ENCODE measurements at places on chromosomes 2 and 18. TPM values are rescaled to one million over a fixed set of nuclear protein-coding genes. Genes with fewer than 3 reads are reported as not detected.

- H3K27ac ChIP-seq, result no peak overlapping the region
- H3K4me1 ChIP-seq, result peaks cover 10% of the 10 kb centered on the region
- no peak overlapping the region for H3K4me3 ChIP-seq
- H3K27me3 ChIP-seq, result peaks cover 33% of the 10 kb centered on the region
- no peaks in the 10 kb centered on the region for H3K36me3 ChIP-seq
- DNase-seq, result no peak
Observed at GRCh38 chr2:233817361-233817911, 36.9 kb downstream of the HJURP start.

- no peaks in the 10 kb centered on the region for H3K36me3 ChIP-seq
- H3K4me1 ChIP-seq, result peaks cover 3% of the 10 kb centered on the region
- H3K4me3 ChIP-seq, result no peak overlapping the region
- H3K27me3 ChIP-seq, result peaks cover 19% of the 10 kb centered on the region
- no peak for DNase-seq
Observed at GRCh38 chr2:166180951-166181812, 53.4 kb upstream of the SCN1A start.

- H3K27me3 ChIP-seq, result peaks cover 3% of the 10 kb centered on the region
- peaks cover 2% of the 10 kb centered on the region for H3K4me1 ChIP-seq
- H3K4me3 ChIP-seq, result no peak overlapping the region
- no peak for DNase-seq
- H3K27ac ChIP-seq, result no peak overlapping the region
- no peaks in the 10 kb centered on the region for H3K36me3 ChIP-seq
Observed at GRCh38 chr2:225600865-225601264, 201.4 kb downstream of the NYAP2 start.

The KHK gene
- 4.5 TPM for total RNA-seq

The SRD5A2 gene
- total RNA-seq, result not detected

The OTOF gene
- total RNA-seq, result 0.87 TPM
